Activated CD4-positive, alpha-beta T cell treated with anti-CD3 and anti-CD28 coated beads, Interleukin-2, amount 50 U/mL, for 16 hours (primary cell): ENCODE measurements at places on chromosomes 1 and 21.

GRCh38 chr1:201543871-201544642 is 5.1 kb downstream of the NAV1 start:
- no peak for DNase-seq

- DNase-seq = peak; percentile 1
Measured at GRCh38 chr1:147723691-147724323, 36.6 kb downstream of the GJA5 start.

DNA sequence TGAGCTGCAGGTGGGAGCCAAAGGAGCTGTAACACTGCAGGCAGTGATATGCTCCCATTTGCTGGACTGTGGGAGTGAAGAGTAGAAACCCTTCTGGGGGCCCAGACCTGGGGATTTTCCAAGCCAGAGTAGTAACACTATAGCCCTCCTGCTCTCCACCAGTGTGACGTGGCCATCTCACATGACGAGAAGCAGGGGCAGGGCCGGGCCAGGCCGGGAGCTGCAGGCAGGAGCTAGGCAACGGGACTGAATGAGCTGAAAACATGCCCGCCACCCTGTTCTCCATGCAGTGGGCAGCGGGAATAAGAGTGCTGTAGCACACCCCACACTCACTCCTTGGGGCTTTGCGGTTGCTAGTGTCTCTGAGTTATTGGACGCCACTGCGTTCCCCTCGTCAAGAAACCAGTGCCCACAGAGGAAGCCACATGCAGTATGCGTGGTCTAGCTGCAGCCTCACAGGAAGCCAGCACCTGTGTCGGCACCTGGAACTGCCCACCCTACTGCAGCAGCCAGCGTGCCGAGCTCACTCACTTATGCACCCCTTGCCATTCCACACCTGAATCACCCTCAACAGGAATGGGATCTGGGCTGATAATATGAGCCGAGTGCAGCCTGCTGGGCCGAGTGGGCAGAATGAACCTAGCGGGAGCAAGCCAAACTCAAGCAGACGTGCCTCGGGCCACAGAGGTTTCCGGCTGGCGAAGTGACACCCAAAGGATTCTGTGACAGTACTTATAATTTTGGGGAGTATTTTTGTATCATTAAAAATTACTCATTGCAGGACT is 1389.6 kb downstream of the KCNT2 start:
- no peak for DNase-seq

DNA sequence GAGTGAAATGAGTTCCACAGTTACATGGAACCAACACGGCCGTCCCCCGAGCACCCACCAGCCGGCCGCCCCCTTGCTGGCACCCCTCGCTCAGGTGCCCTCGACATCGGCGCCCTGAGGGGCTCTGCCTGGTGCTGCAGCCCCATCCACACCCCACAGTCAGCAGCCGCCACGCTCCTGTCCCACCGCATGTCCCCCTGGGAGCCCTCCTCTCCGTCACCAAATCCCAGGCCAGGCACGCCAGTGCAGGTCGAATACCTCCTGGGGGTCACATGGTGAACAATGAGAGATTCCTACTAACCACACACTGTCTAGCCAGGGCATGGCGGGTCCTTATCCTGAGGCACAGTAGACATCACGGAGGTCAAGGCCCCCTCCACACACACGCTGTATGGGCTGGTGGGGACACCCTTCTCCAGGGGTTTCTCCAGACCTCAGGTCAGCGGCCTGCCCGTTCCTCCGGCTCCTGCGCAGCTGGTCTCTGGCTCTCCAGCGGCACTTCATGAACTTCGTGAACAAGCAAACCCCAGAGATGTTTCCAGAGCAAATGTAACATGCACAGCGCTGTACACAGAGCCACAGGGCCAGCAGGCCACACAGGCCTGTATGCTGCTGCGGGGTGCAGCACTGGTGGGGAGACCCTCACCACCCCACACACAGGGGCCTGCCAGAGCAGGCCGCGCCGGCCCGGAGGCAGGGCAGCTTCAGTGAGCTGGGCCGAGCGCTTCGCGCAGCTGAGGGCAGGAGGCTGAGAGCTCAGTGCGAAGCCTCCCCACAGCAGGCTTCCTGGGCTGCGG is 21.8 kb downstream of the POFUT2 start:
- DNase-seq = no peak

DNA sequence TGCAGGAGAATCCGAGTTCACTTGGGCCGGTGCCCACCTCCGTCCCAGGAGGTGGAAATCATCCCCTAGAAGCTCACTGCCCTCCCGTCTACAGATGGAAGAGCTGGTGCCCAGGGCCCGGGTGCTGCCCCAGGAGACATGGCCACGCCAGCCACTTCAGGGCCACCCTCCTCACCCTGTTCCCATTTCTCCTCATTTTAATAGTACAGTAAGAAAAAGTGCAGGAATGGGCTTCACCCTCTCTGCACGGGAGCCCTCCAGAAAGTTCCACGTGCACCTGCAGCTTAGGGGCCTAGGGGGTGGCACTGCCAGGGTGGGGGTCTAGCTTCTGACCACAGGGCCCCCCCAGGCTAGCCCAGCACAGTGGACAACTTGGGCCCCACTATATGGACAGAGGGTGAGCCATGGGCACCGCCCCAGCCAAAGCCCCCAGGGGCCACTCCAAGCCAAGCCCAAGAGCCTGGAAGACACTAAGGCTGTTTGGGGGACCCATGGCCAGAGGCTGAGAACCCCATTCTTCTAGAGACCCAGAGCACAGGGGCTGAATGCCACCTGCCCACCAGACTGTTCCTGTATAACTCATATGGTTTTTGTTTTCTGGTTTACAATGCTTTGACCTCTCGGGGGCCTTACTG is 3.4 kb upstream of the FTCD start:
- DNase-seq = no peak

- DNase-seq = no peak
Measured at GRCh38 chr1:199688133-199688676, 339.3 kb upstream of the NR5A2 start.

GRCh38 chr1:223840254-223840653 is 5.5 kb downstream of the TP53BP2 start:
- no peak for DNase-seq

- DNase-seq = no peak
Measured at GRCh38 chr1:160863774-160864131, 1.1 kb upstream of the CD244 start.

DNA sequence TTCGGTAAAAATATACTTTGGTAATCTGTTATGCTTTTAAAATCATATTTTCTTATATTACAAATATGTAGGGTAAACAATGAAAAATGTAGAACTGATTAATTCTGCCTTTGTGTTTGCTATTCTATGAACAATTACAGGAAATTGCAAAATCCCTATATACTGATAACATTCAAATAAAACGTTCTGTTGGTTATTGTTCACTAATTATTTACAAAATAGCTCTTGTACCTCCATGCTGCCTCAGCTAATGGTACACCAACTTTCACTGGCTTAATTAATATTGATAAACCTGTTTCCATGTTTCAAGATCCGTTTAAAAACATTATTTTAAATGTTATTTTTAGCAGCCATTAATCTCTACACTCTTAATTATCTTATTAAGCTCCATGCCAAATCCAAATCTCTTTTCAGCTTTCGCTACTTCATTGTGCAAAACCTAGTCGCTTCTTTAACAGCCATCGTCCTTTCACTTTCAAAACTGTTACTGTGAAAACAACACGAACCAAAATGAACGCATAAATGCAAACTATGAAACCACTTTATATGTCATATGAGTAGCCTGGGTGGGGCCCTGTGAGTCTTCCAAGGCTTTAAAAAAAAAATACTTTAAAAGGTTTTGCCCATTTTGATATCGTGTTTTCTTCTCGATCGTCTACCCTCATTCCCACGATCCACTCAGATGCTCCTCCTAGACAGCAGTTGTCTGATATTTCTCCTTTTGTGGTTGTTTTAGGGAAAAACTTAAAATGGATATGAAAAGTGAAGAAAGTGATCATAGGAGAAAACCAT is 807.1 kb downstream of the USP25 start:
- no peak for DNase-seq

DNA sequence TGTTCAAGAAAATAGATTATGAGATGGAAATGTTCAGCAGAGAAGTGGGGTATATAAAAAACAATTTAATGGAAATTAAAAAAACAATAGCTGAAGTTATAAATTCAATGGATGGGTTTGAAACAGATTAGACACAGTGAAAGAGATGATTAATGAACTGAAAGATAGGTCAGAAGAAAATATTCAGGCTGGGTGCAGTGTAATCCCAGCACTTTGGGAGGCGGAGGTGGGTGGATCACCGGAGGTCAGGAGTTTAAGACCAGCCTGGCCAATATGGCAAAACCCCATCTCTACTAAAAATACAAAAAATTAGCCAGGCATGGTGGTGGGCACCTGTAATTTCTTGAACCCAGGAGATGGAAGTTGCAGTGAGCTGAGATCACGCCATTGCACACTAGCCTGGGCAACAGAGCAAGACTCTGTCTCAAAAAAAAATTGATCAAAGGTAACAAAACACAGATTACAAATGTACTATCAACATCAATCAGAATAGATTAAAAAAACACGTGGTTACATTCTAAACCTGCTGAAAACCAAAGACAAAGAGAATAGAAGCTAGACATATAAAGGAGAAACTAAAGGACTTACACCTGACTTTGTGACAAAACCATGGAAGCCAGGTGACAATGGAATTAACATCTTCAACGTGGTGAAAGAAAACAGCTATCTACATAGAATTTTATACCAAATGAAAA is 4.8 kb upstream of the SUMO3 start:
- DNase-seq = no peak

DNA sequence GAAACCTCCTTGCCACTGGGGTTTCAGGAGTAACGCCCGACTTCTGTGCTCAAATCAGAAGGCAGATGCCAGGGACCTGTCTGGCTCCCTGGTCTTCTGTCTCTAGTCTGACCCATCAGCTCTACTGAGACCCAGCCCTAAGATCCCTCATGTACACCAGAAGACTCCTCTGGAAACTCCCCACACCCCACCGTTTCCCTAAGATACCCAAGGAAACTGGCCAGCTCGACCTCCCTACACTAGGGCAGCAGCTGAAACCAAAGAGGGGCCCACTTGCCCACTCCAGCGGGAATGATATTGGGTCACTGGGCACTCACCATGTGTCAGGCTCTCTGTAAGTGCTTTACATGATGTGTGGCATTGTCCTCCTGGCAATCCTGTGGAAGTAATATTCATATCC is 469 bp upstream of the S100A16 start:
- DNase-seq = no peak

DNA sequence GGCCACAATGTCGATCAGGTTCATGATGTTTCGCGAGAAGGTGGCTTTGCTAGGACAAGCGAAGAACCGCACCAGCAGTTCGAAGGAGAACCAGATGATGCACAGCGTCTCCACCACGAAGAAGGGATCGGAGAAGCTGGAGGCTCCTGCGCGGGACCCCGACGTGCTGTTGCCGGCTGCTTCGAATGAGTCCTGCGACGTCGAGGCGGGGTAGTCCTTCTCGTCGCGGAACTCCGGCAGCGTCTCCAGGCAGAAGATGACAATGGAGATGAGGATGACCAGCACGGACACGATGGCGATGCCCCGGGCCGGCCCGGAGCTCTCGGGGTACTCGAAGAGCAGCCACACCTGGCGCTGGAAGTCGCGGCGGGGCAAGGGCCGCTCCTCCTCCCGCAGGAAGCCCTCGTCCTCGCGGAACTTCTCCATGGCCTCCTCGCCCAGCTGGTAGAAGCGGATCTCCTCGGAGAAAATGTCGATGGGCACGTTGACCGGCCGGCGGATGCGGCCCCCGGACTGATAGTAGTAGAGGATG is 869 bp downstream of the KCNA3 start:
- peak; percentile 30 for DNase-seq

DNA sequence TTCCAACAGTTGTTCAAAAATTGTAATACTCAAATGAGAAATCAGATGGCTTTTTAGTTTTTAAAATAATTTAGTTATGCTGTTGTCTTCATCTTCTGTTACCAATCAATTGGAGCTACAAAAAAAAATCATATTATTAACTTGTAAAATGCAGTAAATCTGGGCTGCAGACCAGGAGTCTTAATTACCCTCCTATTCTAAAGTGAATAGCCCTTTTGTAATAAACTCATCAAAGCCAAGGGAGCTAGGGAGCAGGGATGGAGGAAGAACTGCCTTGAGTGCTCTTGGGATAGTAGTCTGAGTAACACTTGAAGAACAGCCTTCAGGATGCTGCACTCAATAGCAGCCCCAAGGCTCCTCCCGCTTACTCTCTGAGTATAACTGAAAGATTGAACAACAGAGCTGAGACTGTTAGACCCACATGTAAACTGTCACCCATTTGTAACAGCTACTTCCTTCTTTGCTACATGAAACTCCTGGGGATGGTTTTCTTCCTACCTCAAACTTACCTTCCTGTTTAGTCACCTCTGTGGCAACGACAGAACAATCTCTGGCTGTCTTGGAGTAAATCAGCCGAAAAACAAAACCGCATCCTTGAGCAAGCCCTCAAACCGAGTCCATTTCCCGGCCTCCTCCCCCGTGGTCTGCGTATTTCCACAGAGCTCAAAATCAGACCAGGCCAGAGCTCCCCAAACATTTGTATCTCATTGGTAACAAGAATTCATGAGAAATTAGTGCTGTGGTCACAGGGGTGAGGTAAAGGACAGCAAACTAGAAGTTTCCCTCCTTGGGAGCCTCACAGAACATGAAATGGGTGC is 55.9 kb downstream of the CD58 start:
- peak; percentile 92 for DNase-seq

GRCh38 chr1:160217481-160218051 is 12.4 kb downstream of the PEA15 start:
- no peak for DNase-seq

- no peak for DNase-seq
Measured at GRCh38 chr1:53189061-53189460, 7.6 kb upstream of the CPT2 start.

DNA sequence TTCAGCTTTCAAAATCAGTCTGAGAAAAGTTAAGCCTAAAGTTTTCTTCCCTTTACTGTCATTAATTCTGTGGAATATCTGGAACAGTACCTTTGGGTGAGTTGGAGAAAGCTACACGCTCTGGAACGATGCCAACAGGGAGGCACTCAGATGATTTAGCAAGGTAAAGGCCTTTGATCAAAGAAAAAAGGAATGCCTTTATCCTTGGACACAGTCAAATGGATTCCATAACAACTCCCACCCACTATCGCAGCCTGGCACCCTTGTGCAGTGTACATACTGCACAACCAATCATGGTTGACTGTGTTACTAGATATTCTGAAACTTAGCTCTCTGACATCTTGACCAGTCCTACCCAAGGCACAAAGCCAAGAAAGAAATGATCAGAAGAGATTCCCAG is 218.7 kb downstream of the PATJ start:
- DNase-seq = no peak

DNA sequence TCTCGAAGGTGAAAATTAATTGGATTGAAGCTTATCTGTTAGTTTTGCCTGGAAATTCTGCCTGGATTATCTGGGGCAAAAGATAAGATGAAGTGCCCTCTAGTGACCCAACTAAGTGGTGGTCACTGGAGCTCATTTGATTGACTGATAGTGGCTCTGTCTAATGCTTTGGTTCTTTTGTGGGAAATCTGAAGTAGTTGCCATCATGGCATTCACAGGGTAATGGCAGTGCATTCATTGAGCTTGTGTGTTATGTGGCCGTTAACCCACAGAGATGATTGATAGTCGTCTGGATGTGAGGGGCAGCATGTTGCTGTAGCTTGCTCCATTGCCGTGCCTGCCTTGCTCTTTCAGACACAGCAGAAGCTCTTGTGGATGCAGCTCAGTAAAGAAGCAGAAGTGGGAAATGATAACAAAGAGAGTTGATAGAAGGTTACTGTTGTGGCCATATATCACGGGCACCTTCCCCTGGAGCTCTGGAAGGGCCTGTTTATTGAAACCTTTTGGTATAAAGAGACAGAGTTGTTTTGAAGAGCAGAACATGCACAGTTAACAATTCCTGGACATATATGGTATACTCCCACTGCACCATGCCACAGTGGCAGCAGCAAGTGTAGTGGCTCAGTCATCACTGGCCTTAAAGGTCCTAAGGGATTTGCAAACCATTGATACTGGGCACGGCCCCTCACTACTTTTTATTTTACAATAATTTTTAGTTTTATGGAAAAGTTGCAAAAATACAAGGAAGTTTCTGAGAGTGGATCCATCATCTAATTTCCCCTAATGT is 42.0 kb downstream of the CXADR start:
- no peak for DNase-seq
